ENCODE measurements at places on chromosomes 2 and 18.

DNA sequence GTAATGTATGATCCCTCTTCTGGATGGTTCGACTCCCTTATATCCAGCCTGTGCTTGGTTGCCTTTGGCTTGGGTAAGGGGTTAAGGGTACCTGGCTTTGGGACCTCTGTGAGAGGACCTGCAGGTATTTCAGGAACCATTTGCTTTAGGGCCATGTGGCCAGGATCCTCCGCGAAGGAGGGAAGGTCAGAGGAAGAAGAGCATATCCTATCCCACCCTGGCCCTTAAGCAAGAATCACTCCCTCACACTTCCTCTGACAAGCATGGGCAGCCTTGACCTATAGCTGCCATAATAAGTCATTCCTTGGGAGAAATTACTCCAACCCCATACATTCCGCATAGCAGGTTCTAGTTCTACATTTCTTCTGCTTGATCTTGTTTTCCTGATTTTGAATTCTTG lies 59.1 kb upstream of the TXNDC2 start:
- no peak for DNase-seq

DNA sequence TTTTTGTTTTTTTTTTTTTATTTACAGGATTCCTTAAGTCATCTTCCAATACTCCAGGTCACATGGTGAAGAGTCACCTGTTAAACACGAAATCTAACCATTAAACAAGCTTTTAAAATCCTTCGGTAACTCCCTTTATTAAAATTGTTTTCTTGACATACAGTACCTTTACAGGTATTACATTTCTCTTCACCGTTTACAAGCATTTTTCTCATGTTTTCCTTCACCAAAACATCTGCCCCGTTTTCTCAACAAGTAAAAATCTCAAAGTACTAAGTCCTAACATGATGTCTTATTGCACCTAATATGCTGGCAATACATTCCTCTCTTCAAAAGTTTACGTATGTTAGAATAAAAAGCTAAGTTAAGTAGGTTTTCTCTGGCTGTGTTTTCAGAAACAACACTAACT lies 1.1 kb downstream of the PUM2 start:
- no peak for DNase-seq

DNA sequence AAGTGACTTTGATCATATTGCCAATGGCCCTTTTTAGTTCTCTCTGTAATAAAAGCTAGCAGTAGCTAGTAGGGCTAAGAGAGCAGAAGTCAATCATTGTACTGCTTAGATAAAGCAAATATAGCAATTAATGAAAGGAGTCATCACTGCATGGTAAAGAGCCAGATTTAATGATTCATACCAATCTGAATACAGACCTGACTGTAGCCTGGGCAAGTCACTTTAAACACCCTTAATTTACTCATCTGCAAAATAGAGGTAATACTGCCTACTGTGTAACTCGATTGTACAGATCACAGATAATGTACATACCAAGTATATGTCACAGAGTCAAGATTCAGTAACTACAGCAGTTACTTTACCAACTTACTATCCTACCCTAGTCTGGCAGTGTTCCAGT lies 63.6 kb downstream of the ASXL2 start:
- DNase-seq = no peak

DNA sequence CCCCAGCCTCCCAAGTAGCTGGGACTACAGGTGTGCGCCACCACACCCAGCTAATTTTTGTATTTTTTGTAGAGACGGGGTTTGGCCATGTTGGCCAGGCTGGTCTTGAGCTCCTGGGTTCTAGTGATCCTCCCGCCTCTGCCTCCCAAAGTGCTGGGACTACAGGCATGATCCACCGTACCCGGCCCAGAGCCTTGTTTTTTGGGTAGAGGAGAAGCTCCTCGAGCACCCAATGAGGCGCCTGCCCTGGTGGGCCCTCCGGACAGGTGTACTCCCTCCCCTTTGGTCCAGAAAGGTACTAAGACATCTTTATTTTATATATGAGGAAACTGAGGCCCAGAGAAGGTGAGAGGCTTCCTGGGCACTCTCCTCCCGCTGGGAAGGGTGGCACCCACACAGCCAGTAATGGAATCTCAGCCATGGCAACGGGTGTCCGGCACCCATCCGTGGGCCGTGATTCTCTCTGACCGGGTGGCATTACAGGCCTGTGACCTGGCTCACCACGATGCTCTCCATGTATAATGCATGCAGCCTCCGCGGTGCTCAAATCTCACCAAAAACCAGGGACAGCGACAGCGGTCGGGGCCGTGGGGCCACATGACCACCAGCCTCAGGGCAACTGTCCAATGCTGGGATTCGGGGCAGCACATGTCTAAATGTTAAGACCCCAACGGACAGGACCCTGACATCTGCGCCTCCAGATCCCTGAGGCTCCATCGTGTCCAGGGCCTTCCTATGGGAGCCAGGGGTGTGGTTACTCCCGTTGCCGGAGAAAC lies 16.8 kb upstream of the KLHL30 start:
- DNase-seq = no peak

DNA sequence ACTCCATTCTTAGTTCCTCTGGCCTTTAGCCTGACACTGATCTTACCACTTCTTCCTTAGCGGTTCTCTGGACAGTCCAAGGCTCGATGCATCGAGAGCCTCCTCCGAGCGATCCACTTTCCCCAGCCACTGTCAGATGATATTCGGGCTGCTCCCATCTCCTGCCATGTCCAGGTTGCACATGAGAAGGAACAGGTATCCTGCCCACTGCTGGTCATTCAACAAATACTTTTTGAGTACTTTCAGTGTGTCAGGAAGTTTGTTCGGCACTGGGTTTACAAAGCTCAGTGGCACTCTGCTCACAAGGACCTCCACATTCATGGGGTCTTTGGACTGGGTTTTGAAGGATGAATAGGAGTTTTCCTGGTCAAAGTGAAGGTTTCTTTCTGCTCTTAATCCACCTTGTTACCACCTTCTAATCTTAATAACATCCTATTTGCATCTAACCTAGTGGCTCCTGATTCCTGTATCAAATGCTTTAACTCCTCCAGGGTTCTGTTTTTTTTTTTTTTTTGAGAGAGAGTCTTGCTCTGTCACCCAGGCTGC lies 25.8 kb downstream of the GCKR start:
- DNase-seq = no peak

- DNase-seq = no peak
Observed at GRCh38 chr2:125405816-125406215, 1250.1 kb upstream of the GYPC start.

GRCh38 chr2:129459200-129459876 lies 520.1 kb upstream of the RAB6C start:
- no peak for DNase-seq
